Epithelial cell of proximal tubule (primary cell): ENCODE measurements at places on chromosomes 7 and 10. TPM values are rescaled to one million over a fixed set of nuclear protein-coding genes. Genes with fewer than 3 reads are reported as not detected.
A peak's percentile ranks its signal among the peaks of the same experiment; 100 is the strongest.

Gene LIPF
- not detected in 2 replicates for total RNA-seq

Gene TRIM74
- not detected in 2 replicates for total RNA-seq

- DNase-seq = peak; percentile 66
Observed at GRCh38 chr7:44257618-44258422, 57.0 kb downstream of the YKT6 start.

GRCh38 chr7:98802781-98803110 is 67.1 kb downstream of the TMEM130 start:
- DNase-seq = no peak

DNA sequence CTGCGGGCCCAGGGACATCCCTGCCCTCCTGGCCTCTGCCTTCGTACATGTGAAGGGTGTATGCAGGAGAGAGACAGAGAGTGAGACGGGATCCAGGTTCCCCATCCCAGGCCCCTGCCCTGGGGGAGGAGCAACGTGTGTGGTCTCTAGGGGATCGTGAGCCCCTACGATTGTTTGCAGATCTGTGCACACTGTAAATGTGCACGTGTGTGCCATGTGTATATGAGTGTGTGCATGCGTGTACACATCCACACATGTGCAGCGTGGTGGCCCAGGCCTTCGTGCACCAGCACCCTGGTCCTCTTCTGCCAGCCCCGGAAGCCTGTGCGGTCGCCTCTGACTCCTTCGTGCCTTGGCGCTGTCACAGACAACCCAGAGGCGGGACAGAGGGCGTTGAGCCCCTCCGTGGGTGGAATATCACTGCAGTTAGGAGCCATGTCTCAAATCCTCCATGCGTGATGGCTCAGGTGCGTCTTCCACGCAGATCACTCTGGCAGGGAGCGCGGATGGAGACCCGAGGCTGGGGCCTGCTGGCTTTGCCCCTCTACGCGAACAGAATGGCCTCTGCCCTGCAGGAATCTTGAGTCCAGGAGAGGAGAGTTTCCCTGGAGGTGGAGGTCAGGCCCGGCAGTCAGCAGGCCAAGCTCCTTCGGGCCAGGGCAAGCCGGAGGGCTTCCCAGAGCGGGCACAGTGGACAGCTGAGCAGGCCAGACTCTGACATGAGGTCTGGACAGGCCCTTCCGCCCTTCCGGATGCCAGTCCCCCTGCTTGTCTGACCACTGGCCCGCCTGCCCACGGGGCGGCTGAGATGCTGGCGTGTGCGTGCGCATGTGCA is 97.5 kb downstream of the UNCX start:
- no peak for DNase-seq
